ENCODE measurements at places on chromosomes 3 and 15.
A peak's percentile ranks its signal among the peaks of the same experiment; 100 is the strongest.

GRCh38 chr15:92902737-92903593 lies 2.8 kb downstream of the CHD2 start:
- no peak for DNase-seq

- no peak for DNase-seq
Observed at GRCh38 chr15:29143293-29143692, 126.3 kb downstream of the NSMCE3 start.

DNA sequence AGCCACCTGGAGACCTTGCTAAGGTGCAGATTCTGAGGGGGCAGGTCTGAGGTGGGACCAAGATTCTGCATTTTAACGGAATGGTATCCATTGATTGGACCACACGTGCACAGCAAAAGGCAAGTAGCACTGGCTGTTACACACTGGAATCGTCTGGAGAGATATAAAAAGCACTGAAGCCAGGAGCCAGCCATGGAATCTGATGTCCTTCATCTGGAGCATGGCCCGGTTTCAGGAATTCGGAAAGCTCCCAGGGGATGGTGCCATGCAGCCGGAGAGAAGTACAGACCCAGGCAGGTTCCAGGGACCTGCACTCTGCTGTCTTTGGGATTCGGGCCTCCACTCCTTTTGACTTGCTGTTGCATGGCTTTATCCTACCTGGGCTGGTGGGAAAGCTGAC lies 28.8 kb upstream of the PRR20G start:
- no peak for DNase-seq

DNA sequence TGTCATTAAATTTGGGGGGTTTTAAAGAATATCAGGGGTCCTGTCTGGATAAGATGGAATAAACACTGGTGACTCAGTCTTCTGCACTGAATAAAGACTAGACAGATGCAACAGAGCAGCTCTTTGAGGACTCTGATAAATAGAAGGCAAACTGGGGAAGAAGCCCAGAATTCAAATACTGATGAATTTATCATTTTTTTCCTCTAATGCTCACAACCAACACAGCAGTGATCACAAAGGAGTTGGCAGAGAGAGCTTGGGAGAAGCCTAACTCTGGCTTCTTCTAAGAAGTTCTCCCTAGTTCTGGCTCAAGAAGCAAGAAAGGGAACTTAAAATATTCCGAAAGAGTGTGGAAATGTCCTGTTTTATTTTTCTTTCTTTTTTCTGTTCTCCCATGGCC lies 597.8 kb downstream of the FGF12 start:
- DNase-seq, result no peak

DNA sequence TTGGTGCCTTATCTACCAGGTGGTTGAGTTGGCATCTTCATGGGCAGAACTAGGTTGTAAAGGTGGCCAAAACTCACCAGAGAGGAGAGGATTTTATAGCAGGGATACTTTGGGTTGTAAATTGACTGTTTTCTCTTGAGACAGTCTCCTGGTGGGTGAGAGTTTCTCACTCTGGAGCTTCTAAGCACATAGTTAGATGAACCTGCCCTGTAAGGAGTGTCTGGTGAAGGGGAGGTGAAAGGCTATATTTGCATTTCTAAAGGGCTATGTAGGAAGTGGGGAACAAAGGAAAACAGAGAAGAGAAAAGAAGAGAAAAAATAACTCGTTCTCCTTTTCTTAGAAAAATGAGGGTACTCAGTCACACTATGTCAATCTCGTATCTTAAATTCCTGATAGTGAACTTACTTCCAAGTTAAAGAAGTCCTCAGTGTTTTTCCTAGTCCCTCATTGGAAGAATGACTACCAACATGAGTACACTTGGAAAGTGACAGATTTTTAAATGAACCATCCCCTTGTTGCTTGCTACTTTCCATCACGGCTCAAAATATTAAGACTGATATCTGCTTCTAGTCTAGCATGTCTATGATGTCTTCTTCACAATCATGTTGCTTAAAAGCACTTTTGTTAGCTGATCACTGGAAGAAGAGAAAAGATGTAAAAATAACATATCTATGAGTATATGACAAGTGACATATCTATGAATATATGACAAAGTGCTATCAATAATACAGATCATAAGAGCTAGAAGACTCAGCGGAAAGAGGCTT lies 113.8 kb upstream of the P2RY1 start:
- no peak for DNase-seq

DNA sequence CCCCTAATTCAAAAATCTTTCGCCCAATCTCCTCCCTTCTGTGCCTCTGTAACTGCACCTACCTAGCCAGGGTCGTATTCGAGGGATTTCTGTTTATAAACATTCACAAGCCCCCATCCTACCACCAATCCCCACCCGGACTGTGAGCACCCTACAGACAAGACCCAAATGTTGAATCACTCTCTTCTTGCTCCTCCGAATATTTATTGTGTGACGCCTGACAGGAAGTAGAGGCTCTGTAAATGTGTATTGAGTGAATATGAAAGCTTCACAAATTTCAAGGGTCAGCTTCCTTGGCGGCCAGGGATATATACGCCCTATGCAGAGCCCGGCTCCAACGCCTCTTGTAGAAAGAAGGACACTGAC lies 1.6 kb downstream of the BDH1 start:
- no peak for DNase-seq

DNA sequence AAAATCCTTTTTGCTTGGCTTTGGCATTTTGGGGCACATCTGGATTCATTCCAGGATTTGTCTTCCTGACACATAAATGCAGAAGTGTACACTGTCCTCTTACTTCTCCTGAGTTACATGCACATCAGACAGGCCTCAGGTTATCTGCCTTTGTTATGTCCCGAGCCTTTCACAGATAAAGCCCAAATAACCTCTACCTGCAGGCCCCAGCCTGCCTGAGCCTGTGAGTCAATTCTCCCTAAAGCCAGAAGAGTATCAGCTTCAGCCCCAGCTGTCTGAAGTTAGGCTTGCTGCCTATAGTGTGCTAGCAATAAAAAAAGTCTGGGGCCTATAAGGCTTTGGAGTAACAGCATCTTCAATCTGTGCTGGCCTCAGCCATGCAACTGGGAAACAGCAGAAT lies 17.7 kb upstream of the GSK3B start:
- DNase-seq, result no peak

- no peak for DNase-seq
Observed at GRCh38 chr3:177341736-177342419, 144.6 kb upstream of the TBL1XR1 start.

GRCh38 chr3:47158208-47158607 lies 5.7 kb downstream of the SETD2 start:
- DNase-seq, result no peak

DNA sequence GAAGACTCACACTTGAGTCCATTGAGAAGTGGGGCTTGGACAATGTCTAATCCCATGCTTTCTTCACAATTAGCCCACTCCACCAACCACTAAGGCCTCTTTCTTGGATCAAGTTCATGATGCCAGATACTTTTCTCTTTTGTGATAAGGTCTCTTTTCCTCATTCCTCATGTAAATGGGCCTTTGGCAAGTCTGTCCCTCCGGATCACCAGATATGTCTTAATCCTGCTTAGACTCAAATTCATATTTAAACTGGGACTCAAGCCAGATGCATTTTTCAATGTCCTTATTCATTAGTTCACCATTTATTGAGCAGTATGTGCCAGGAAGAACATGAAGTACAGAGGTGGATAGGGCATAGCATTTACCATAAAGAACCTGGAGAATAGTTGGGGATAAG lies 671.1 kb downstream of the TBL1XR1 start:
- DNase-seq, result no peak

DNA sequence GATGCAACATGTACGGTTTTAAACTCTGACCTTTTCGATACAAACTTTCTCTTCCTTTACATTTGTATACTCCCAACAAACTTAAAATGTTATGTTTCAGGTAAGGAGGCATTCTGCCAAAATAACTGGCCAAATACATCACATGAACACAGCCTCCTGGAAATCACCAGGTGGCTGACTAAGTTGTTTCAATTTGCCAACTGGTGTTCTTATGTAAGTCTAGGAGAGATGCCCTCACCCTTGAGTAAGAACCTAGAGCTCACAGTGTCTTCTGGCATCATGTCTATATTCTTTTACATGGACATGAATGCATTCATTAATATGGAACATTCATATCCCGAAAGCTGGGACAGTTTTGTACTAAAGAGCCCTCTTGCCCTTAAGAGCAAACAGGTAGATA lies 341.1 kb upstream of the NR2F2 start:
- no peak for DNase-seq

- DNase-seq, result no peak
Observed at GRCh38 chr15:38624244-38625205, 59.9 kb upstream of the RASGRP1 start.

GRCh38 chr3:11481556-11481955 lies 162.2 kb downstream of the VGLL4 start:
- DNase-seq, result no peak

- no peak for DNase-seq
Observed at GRCh38 chr3:130948001-130948773, 54.3 kb downstream of the ATP2C1 start.

- DNase-seq, result no peak
Observed at GRCh38 chr3:58670506-58671135, 4.0 kb upstream of the FAM3D start.

GRCh38 chr15:90869601-90870353 lies 1.4 kb downstream of the FURIN start:
- DNase-seq, result peak; percentile 45

DNA sequence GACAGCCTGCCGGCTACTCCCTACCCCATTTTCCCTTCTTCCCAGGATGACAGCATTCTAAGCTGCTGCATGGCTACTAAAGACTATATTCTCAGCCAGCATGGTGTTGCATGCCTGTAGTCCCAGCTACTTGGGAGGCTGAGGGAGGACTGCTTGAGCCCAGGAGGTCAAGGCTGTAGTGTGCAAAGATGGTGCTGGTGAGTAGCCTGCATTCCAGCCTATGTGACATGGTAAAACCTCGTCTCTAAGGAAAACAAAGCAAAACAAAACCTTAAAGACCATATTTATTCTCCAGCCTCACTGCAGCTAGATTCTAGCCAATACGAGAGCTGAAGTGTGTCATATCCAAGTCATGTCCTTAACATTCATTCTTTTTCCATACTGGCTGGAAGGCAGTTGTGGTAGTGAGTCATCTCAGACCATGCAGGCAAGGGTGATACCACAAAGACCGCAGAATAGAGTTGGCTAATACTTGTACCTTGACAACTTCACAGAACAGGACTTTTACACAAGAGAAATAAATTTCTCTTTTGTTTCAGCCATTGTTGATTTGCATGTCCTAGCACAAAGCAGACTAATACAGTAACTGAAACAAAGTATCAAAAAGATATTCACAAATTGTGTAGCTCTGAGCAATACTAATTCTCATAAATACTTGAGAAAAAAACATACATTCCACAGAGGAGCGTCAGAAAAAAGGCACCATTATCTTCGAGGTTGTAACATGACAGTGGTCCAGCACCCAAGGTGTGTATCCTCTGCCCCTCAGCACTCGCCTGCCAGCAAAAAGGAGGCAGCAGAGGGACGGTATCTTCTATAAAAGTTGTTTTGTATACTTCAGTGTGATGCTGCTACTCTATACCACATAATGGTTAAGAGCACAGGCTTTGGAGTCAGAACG lies 14.8 kb downstream of the PBRM1 start:
- DNase-seq, result no peak

- DNase-seq, result no peak
Observed at GRCh38 chr15:99387421-99388168, 136.3 kb downstream of the LRRC28 start.

GRCh38 chr15:58510715-58511598 lies 79.2 kb downstream of the LIPC start:
- no peak for DNase-seq

DNA sequence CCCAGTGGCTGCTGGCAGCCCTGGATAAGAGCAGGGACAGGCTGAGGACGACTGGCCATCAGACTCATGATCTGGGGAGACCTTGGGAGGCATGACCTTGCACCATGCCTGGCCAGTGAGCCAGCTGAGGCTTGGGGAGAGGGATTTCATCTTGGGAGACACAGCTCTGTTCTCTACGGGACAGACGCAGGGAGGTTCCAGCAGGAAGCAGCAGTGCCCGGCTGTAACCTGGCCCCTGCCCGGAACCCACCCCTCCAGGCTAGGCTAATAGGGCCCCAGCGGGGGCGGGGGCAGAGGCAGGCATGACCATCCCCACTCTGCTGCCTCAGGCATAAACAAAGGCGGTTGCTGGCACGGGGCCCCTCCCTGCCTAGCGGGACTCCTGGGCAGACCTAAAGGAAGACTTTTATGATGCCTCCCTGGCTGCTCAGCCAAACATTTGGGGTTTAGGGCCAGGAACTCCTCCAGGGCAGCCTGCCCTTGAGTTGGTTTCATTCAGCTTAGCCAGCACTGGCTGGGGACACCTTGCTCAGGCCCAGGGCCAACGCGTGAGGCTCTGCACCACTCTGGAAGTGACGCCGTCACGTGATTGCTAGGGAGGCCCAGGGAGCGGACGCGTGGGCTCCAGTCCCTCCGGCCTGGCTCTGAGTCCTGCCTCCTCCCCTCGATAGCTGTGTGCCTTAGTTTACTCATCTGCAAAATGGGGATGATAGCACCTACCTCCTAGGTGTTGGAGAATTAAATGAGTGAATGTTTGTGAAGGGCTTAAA lies 27.6 kb downstream of the HDAC11 start:
- DNase-seq, result no peak

DNA sequence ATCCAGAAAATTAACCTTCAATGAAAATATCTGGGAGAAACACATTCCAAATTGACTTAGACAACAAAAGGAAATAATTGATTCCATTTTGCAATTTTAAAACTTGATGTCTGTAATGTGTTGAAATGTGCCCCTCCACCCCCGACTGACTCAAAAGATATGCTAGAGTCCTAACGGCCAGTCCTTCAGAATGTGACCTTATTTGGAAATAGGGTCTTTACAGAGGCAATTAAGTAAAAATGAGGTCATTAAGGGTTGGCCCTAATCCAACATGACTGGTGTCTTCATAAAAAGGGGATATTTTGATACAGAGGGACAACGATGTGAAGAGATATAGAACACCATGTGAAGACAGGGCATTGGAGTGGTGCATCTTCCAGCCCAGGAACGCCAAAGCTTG lies 153.9 kb downstream of the PDZRN3 start:
- no peak for DNase-seq

DNA sequence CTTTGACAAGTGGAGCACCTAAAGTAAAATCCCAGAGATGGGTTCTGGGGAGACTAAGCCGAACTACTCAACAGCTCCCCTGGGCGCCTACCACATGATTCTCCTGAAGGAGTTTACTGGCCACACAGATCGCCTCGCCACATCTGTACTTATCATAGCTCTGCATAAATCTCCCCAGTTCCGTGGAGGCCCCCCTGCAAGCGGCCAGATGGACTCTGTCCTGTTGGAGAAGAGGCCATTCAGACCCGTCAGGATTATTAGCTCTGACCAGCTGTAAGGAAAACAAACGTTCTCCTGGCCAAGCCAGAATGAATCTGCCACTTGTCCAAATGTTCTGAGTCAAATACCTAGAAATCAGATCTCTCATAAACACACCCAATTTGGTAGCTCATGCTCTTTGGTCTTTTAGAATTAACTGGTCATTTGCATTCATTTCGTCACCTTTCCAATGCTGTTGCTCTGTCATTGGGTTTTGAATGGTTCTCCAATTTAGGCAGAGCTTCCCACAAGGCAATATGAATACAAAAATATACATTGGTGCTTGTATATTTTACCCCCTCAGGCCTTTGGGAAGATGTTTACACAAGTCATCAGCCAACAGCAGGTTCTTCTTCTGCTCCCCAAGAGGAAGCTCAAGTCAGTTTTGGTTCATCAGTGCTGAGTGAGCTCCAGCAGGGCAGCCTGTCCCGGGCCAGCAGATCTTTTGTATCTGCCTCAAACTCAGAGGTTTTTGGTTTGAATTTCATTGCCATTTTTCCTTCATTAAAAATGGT lies 124.5 kb downstream of the THSD4 start:
- no peak for DNase-seq

All from SK-N-MC (cell line).